ENCODE measurements at places on chromosomes 13 and 19. TPM values are rescaled to one million over a fixed set of nuclear protein-coding genes. Genes with fewer than 3 reads are reported as not detected.
A peak's percentile ranks its signal among the peaks of the same experiment; 100 is the strongest.

DNA sequence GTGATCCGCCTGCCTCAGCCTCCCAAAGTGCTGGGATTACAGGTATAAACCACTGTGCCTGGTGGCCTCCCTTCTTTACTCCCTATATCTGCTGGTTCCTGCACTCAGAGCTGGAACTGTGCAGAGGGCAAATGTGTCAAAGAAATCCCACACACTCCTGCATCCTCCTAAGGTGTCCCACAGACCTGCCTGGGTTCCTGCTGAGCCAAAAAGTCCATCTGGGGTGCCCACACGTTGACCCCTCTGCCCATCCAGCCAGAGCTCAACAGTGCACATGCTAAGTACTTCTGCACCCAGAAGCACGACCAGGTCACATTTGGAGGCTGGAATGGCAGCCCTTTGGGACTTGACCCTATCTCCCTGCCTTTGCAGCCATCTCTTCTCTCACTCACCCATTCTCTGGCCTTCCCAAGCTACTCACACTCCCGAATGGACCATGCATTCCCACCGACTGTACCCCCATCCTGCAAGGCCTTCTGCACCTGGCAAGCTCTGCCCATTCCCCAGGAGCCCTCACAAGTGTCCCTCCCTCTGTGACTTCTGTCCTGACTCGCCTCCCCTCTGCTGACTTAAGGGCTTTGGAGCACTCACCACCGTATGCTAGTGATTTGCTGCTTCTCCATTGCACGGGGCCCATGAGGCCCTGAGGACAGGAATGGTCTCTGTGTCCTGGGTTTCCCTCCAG is 152.1 kb downstream of the KCTD15 start:
- DNase-seq = no peak

DNA sequence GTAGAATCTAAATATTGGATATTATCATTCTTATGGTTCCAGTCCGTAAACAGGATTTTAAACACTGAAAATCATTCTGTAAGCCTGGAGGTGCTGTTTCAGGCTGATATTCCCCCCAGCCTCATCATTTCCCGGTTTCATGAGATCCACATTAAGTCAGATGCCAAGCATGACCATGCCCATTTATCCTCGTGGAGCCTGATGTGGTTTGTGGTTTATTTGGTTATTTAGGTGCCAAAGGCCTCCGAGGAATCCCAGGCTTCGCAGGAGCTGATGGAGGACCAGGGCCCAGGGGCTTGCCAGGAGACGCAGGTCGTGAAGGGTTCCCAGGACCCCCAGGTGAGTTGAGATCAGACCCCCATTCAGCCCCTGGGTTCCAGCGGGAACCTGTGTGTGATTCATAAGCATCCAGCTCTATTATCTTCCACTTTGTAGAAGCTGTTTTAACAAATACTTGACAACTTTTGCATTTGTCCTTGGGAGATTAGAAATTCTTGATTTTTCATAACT is 92.5 kb downstream of the RAB20 start:
- DNase-seq = no peak

- peak; percentile 45 for DNase-seq
Measured at GRCh38 chr13:30340331-30341250, 33.2 kb upstream of the KATNAL1 start.

GRCh38 chr19:57355916-57356315 is 4.8 kb downstream of the ZNF304 start:
- DNase-seq = no peak

- peak; percentile 70 for DNase-seq
Measured at GRCh38 chr13:44903574-44903985, 85.7 kb downstream of the NUFIP1 start.

DNA sequence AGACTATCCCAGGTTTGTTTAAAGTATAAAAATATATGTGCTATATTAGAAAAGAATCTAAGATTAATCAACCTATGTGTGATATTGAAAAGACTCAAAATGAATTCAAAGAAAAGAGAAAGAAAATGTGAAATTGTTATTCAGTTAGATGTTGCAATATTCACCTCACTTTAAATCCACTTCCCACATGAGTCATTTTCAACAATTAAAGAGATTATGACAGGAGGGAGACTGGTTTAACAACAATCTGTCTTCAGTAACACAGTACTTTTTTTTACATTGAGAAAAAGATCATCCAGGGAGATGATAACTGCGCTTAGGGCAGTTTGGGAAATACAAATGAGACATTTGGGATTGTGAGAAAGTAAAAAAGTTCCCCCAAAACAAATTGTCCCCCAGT is 1246.2 kb downstream of the SLITRK1 start:
- DNase-seq = no peak

- DNase-seq = no peak
Measured at GRCh38 chr19:41638641-41639081, 11.8 kb upstream of the CEACAM4 start.

MOB3A gene
- 45.9 TPM for total RNA-seq

All from transverse colon (tissue), 4 donors.